Stimulated activated CD4-positive, alpha-beta T cell treated with anti-CD3 and anti-CD28 coated beads, TNF-alpha, amount 100 ng/mL, for 1 hour (primary cell): ENCODE measurements at places on chromosomes 12 and 14.
A peak's percentile ranks its signal among the peaks of the same experiment; 100 is the strongest.

- DNase-seq: peak; percentile 15
Measured at GRCh38 chr12:122022393-122023338, 982 bp downstream of the BCL7A start.

DNA sequence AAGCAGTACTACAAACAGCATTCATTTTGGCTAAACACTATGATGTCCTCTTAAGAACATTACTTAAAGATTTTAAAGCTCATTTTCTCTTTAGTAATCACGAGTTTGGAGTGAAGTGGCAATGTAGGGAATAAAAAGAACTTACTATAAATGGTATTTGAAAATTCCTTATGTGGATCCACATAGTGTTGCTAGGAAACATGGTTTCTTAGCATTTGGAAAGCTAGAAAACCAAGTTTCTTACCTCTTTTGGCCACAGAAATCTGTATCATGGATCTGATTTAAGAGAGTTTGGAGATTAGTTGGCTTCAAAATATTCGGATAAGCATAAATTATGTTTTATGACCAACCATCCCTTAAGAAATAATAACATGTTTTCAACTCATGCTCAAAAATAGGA is 337.7 kb upstream of the GARIN6 start:
- DNase-seq: no peak

GRCh38 chr12:104510873-104511440 is 54.2 kb downstream of the CHST11 start:
- DNase-seq: no peak

- no peak for DNase-seq
Measured at GRCh38 chr12:49744363-49744885, 3.1 kb downstream of the TMBIM6 start.

GRCh38 chr12:2333491-2334195 is 280.9 kb downstream of the CACNA1C start:
- DNase-seq: no peak

- no peak for DNase-seq
Measured at GRCh38 chr12:64737539-64737938, 21.7 kb downstream of the GNS start.

- no peak for DNase-seq
Measured at GRCh38 chr14:90615517-90616060, 200.6 kb downstream of the TTC7B start.

- no peak for DNase-seq
Measured at GRCh38 chr12:20314328-20314727, 54.0 kb upstream of the PDE3A start.

- no peak for DNase-seq
Measured at GRCh38 chr12:126385785-126386184, 1320.5 kb downstream of the AACS start.

GRCh38 chr14:22824711-22825359 is 4.9 kb upstream of the MRPL52 start:
- no peak for DNase-seq
